MV-4-11 (cell line): ENCODE measurements at places on chromosomes 6 and 20.
A peak's percentile ranks its signal among the peaks of the same experiment; 100 is the strongest.

GRCh38 chr6:131167773-131168172, 32.5 kb downstream of the AKAP7 start:
- no peak for DNase-seq

DNA sequence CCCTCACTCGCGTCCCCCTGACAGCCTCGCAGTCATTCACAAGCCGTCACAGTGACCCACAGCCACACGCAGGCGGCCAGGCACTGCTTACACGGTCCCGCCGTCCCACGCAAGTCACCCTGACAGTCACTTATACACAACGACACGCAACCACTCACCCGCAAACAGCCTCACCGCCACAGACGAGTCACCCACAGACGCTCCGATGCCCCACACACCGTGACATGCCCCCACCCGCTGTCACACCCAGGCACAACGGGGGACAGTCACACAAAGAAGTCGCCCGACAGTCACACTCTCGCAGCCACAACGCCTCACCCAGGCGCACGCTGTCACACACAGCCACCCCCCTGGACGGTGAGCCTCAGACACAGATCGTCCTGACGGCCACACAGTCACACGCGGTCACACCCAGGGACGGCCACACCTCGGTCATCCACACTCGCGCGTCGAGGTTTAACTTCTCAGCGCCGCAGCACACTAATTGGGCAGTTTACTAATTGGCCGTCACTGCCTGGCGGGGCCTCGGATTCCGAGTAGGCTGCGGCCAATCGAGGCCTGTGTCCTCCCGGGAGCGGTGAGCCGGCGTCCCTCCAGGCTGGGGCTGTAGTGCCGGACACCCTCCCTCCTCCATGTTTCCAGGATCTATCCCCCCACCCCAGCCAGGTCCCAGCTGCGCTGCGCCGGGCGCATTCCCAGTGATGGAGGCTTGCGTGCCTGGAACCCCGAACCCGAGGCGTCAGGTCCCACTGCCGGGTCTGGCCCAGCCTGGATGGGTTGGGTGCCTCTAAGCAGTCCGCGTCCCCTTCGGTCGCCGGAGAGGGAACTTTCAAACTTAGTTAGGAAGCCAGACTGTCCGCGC, 790 bp downstream of the TOX2 start:
- DNase-seq: no peak

GRCh38 chr20:63310265-63310991, 17.4 kb downstream of the COL20A1 start:
- DNase-seq: no peak

GRCh38 chr6:36038120-36038876, 10.7 kb downstream of the MAPK14 start:
- peak; percentile 61 for DNase-seq

DNA sequence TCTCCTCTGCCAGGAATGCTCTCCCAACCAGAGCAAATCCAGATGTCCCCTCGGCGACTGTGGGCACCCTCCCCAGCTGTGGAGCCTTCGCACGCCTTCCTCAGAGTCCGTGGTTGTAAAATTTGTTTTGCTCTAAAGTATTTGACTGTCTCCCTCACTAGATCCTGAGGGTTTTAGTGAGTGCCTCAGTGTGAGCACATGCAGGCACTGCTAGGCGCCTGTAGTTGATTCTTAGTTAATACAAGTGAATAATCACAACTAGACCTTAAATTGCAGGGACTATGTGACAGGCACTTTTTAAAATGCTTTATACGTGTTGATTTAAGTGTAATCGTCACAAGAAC, 680 bp upstream of the MTCH1 start:
- no peak for DNase-seq

GRCh38 chr6:44133981-44134711, 6.8 kb downstream of the TMEM63B start:
- no peak for DNase-seq

DNA sequence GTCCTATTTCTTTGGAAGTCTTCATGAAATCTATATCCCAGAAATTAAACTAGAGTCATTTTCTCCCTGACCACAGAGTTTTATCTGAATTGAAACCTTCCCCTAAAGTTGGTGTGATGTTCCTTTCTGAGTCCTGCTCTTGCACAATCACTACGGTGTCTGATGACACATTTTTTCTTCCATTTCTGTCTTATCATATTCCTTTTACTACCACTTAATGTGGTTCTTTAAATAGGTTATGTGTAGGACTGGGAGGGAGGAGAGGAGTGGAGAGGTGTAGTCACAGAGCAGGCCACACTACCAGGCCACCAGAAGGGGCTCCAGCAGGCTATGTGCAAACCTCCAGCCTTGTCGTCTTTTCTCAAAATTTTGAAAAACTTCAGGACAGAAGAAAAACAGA, 39.7 kb upstream of the ATXN1 start:
- peak; percentile 72 for DNase-seq

- DNase-seq: peak; percentile 71
Observed at GRCh38 chr20:23152308-23152892, 66.3 kb upstream of the CD93 start.

DNA sequence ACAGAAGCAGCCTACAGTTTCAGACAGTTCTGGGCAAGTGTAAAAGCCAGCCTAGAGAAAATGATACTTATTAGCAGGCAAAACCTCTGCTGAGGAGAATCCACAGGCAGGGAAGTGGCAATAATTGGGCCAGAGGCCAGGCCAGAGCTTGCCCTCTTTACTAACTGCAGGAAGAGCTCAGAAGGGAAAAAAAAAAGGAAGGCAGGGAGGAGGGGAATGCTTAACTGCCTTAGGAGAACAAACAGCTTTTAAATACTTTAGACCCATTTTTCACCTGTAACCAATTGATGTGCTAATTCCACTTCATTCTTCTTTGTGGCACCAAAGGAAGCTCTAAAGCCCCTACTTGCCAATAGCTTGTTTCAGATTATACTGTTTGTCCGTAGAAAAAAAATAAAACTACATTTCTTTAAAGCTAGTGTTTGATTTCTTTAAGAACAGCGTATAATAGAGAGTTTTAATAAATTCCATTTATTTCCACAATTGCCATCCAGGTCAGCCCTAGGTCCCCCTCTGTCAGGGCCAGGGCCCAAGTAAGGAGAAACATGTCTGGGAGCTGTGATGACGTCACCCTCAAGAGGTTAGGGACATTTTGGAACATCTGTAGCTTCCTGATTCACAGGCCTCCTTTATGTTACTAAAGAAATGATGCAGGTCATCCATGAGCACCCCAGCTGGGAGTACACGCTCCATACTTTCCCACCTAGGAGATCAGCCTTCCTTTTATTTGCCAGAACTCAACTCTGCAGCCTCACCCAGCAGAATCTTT, 384.3 kb downstream of the CDC5L start:
- no peak for DNase-seq

- DNase-seq: no peak
Observed at GRCh38 chr6:142883011-142883410, 62.0 kb downstream of the HIVEP2 start.

DNA sequence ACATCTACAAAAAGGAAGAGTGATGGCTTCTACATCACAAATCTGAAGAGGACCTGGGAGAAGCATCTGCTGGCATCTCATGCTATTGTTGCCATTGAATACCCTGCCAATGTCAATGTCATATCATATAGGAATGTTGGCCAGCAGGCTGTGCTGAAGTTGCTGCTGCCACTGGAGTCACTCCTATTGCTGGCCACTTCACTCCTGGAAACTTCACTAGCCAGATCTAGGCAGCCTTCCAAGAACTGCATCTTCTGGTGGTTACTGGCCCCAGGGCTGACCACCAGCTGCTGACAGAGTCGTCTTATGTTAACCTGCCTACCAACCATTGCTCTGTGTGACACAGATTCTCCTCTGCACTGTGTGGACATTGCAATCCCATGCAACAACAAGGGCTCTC, 111.8 kb downstream of the PERP start:
- DNase-seq: no peak

- no peak for DNase-seq
Observed at GRCh38 chr6:17820055-17820454, 113.3 kb upstream of the NUP153 start.

GRCh38 chr6:169099411-169100202, 154.0 kb downstream of the THBS2 start:
- DNase-seq: no peak

DNA sequence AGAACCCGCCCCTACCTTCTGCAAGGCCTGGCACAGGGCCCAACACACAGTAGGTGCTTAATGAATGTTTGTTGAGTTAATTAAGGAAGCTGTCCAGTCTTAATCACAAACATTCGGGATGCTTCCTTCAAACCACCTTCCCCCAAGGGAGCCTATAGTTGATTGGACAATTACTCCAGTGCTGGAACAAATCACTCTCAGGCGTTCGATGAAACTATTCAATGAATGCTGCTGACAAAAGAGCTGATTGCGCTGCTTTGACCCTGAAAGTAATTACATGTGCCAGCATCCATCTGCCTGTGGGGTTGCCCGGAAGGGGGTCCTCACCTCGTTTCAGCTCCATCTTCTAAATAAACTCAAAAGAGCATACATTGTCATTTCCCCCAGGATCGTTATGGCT, 112.0 kb upstream of the SRSF6 start:
- DNase-seq: no peak

DNA sequence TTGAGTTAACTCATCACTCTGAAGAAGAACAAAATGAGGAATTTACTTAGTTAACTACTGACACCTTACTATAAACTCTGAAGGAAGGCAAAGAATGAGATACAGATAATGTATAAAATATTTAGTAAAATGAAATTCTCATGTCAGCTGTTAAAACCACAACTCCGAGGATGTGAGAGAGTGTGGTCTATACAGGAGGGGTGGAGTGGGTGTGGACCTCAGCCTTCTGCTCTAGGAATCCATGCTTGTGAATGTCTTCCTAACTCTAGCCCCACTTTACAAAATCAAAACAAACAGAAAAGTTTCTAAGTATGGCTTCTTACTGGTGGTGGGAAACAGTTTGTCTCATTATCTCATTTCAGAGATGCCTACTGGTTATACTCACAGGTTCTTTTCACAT, 14.2 kb downstream of the PPP1R14C start:
- DNase-seq: no peak

- DNase-seq: no peak
Observed at GRCh38 chr6:27059621-27060425, 187.7 kb upstream of the PRSS16 start.

GRCh38 chr6:5219011-5219691, 41.6 kb downstream of the LYRM4 start:
- DNase-seq: no peak

DNA sequence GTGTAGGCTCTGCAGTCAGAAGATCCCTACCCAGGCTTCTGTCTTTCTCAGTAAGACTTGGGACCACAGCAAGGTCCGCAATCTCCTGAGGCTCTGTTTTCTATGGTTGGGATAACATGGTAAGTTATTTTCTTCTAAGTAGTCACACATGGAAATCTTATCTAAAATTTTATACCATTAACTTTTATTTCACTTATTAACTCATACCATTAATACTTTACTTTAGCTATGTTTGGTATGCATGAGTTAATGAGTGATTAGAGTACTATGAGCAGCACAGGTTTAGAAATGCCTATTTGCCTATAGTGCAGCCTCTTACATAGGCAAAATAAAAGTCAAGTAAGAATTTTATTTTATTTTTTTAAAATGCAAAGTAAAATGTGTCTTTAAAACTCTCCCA, 27.2 kb downstream of the GINM1 start:
- no peak for DNase-seq

DNA sequence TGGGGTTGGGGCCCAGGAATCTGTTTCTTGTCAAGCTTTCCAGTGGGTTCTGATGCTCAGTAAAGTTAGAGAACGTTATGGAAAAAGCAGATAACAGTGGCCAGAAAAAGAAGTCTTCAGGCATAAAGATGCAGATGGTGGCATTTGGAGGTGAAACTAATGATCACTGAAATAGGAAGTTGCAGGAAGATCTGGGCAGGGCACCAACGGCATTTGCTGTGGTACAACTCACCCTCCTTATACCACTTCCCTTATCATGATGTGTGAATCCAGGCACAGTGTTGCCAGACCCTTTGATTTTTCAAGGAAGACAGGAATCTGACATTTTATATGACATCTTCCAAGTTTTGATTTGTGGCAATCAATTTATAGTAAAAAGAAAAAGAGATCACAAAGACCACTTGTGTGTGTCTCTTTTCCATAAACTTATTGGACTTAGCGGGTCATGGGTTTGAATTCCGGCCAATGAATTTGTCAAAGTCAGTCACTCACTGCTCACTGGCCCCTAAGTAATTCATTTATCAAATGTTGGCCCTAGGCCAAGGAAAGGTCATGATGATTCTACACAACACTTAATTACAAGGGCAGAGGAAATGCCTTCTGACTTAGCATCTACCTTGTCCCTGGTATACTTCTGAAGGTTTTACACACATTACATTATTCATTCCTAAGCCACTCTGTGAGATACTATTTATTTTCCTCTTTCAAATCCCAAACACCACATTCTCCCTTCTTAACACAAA, 37.6 kb downstream of the LAMP5 start:
- peak; percentile 88 for DNase-seq

GRCh38 chr6:12538881-12539357, 177.6 kb upstream of the PHACTR1 start:
- no peak for DNase-seq

DNA sequence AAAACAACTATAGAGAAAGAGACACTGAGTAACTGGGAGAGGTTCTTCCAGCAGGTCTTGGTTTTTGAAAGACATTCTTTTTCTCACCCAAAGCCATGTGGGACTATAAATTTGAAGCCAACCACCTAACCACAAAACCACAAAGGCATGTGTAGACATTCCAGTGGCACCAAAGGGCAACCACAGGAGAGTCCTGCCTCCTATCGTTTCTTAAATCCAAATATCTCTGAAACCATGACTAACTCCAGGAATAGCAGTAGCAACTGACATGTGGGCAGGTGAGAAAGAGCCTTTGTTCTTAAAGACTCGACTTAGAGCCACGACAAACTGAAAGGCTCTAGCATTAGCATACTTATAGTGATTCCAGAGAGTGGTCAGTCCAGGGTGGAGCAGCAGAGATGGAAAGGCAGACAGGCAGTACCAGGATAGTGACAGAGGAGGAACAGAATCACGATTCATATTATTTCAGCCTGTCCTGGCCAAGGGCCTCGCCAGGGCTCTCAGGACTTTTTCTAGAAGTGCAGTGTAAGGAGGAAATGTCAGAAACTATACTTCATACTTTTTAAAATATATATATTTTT, 9.4 kb upstream of the COL9A1 start:
- DNase-seq: peak; percentile 75
